HFFc6 (cell line): ENCODE measurements at places on chromosomes 3 and 15.
A peak's percentile ranks its signal among the peaks of the same experiment; 100 is the strongest.

- DNase-seq, result peak; percentile 1
Observed at GRCh38 chr3:28972921-28973320, 307.9 kb upstream of the RBMS3 start.

DNA sequence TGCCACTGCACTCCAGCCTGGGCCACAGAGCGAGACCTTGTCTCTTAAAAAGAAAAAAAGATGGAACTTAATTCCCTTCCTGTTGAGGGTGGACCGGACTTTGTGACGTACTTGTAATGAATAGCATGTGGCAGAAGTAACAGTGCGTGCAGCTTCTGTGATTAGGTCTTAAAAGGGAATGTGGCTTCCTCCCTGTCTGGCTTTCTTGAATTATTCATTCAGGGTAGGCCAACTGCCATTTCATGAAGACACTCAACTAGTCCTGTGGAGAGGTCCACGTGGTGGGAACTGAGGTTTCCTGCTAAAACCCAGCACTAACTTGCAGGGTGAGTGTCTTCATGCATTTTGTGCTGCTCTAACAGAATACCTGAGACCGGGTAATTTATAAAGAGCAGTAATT lies 98.9 kb upstream of the PIAS1 start:
- DNase-seq, result no peak

GRCh38 chr3:54954521-54954920 lies 26.7 kb upstream of the LRTM1 start:
- peak; percentile 18 for DNase-seq

GRCh38 chr3:16912400-16913263 lies 27.9 kb downstream of the PLCL2 start:
- no peak for DNase-seq

DNA sequence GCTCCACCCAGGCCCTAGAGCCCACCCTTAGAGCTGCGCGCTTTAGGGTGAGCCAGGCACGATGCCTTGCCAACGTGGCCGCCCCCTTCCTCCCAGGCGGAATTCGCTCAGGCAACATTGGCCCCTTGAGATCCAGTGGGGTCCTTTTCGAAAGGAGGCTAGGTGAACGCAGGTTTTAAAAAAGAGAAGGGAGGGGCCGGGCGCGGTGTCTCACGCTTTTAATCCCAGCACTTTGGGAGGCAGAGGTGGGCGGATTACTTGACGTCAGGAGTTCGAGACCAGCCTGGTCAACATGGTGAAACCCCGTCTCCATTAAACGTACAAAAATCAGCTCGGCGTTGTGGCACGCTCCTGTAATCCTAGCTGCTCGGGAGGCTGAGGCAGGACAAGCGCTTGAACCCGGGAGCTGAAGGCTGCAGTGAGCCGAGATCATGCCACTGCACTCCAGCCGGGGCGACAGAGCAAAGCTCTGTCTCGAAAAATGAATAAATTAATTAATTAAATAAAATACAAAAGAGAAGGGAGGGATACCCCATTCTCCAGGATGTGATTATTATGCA lies 984 bp upstream of the RPP25 start:
- no peak for DNase-seq

GRCh38 chr3:176769547-176770190 lies 427.6 kb downstream of the TBL1XR1 start:
- DNase-seq, result no peak

DNA sequence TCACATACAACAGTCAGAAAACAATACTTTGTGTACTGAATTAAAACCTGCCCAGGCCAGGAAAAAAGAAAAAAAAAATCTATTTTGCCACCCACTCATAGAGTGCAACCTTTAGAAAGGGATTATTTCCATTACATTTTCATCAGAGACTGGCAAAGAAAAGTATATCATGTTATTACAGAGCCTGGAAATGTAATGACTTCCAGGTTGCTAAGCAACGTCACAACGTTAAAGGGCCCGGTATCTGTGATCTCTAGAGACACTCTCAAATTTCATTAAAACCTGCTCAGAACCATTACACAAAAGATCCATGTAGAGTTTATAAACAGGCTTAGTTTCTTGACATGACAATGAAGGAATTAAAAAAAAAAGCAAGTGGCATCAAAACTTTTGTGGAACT lies 170.5 kb downstream of the CTNNB1 start:
- DNase-seq, result no peak

DNA sequence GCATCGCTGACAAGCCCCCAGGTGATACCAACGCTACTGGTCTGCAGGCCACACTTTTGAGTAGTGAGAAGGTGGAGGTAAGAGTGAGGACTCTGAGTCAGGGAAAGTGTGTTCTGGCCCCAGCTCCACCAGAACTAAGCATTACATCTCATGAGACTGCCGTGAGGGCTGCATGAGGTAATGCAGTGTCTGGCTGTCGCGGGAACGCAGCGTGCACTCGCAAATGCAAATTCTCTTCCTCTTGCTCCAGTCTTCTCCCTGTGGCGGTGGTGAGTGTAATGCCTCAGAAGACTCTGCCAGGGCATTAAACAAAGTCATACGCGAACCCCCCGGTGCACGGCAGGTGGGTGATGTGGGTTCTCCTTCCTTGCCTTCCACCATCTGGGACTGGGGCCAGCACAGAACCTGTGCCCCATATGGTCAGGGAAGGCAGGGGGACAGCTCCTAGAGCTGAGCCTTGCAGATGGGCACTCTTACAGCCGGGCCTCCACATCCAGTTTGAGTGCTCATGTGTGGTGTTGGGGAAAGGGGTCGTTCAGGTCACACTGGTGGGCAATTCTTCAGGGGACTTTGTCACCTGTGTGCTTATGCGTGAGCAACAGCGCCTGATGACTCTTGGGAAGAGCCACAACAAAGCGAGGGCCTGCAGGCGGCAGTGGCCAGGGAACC lies 175.8 kb downstream of the XXYLT1 start:
- no peak for DNase-seq

- no peak for DNase-seq
Observed at GRCh38 chr3:177179281-177180067, 17.8 kb downstream of the TBL1XR1 start.

DNA sequence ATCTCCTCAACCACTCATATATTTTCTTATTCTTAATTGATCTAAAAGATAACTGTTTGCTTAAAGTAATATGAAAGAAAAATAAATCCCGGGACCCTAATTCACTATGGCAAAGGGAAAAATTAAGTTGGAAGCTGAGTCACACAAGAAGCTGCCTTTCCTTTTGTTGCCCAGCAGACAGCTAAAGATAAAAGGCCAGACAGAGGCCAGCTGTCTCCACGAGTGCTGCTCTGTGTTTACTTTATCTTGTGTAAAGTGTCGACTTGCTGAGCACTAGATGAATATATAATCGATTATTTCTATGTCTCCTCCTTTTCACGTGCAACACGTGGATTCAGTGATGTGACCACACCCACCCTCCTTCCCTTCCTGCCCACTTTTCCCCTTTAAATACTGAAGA lies 52.8 kb upstream of the NSMCE3 start:
- DNase-seq, result no peak
